ENCODE measurements at places on chromosomes 6 and 20.

- peak; percentile 77 for DNase-seq
Measured at GRCh38 chr6:113825781-113826180, 31.4 kb upstream of the MARCKS start.

DNA sequence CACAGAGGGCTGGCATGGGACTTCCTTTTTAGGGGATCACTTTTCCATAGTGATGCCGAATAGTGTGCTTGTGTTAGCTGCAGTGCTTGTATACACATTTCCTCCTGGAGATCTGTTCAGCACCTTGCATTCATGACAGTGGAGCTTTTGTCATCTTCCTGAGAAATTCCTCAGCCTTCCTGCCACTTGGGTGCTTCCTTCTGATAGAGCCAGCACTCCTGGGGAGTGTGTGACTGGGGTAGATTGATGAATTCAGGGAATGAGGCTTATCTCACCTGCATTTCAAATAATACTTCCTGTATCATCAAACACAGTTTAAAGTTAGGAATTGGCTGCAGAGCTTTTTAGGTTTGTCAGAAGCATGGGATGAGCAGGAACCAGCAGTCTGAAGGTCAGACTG is 48.8 kb upstream of the SCGN start:
- DNase-seq = no peak

GRCh38 chr6:89024456-89024855 is 56.1 kb upstream of the PNRC1 start:
- DNase-seq = no peak

DNA sequence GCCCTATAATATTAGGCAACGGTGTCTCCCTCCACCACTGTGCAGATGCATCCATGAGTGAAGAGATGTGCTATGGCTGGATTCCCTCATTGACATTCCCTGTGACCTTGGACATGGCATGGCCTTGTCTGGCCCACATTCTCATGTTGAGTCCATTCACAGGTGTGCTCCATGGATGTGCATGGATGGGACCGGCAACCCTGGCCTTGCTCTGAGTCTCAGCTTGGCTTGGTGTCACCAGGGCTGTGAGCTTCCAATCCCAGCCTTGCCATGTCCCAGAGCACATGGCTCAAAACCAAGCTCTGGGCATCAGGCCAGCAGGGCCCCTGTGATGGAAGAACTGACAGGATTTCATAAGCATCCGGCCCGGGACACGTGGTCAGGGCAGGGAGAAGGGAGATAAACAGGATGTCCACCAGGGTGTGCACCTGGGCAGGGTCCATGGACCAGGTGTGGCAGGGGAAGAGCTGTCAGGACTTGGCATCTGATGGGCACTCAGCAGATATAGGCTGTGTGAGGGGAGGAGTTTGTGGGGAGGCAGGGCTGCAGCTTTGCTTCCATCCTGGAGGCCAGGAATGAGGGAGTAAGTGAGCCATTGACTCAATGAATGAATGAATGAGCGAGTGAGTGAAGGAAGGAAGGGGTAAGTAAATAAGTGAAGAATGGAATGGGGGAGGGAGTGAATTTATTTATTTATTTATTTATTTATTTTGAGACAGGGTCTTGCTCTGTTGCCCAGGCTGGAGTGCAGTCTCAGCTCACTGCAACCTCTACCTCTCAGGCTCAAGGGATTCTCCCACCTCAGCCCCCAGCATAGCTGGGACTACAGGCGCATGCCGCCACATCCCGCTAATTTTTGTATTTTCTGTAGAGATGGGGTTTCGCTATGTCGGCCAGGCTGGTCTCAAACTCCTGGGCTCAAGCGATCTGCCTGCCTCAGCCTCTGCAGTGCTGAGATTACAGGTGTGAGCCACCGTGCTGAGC is 15.7 kb downstream of the NRSN2 start:
- DNase-seq = peak; percentile 86

DNA sequence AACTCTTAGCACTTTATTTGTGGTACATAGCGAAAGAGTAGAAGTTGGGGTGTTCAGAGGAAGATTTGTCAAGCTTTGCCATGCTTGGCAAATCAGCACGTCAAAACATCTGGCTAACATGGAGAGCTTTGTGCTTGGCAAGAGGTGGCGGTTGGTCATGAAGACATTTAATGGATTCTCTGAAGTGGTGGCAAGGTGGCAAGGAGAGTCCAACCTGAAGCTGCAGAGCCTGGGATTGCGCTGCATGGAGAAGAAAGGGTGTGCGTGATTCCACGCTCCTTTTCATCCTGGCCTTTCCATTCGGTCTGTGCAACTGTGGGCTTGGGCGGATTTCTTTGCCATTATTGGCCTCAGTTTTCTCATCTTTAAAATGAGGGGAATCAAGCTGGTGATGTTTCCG is 3.1 kb downstream of the PYGB start:
- no peak for DNase-seq

GRCh38 chr6:135465307-135465706 is 32.2 kb downstream of the AHI1 start:
- DNase-seq = no peak

GRCh38 chr20:47097691-47098622 is 203.3 kb downstream of the EYA2 start:
- DNase-seq = no peak

GRCh38 chr20:62741701-62742491 is 33.3 kb downstream of the NTSR1 start:
- DNase-seq = no peak

DNA sequence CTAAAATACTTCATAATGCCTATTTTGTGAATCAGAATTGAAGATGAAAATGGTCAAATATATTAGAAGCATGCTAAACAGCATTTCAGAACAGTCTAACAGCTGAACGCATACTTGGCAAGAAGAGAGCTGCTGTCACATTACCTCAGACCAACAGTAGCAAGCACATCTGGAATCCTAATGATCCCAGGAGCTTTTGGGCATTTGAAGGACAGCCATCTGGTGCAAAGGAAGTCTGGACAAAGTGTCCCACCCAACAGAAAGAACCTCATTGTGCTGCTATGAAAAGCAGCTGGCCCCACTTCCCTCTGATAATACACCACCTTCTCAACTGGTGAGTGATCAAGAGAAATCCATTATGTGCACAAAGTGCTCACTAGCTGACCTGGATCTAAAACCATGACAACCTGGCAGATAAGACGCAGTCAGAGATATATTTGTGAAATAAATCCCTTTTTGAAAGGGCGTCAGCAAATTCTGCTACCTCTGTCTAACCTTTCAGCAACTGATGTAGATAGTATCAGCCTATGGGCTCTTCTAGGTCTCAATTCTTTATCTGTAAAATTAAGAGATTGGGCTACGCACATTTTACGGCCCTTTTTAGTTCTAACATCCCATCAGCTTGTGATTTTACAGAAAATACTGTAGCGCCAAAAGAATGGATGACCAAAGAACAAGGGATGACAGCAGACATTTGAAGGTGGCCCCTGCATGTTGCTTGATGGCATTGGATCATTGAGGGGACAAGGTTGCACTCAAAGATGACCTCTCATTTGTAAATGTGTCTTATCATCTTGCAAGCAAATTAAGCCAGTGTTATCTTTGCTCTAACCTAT is 78.7 kb downstream of the SGK1 start:
- no peak for DNase-seq

DNA sequence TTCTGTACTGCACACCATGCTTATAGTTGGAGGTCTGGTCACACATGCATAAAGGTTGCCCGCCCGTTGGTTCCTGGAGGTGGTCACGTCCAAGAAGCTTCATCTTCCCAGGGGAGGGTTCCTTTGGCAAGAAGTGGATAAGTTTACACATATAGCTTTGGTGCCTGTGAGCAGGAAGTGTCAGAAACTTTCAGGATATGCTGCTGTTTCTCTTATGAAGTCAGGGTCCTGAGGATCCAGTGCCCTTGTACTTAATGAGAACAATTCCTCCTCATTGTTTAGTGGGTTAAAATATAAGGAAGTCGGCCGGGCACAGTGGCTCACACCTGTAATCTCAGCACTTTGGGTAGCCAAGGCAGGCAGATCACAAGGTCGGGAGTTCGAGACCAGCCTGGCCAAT is 115.5 kb upstream of the DUSP22 start:
- no peak for DNase-seq

GRCh38 chr6:19554356-19555225 is 282.6 kb upstream of the ID4 start:
- DNase-seq = no peak

GRCh38 chr20:5180933-5181332 is 54.1 kb downstream of the CDS2 start:
- DNase-seq = no peak

GRCh38 chr20:23551786-23552185 is 16.5 kb downstream of the CST9L start:
- no peak for DNase-seq

- peak; percentile 59 for DNase-seq
Measured at GRCh38 chr6:80133020-80133419, 26.5 kb downstream of the BCKDHB start.

GRCh38 chr6:35174088-35174434 is 32.9 kb upstream of the TCP11 start:
- DNase-seq = no peak

- no peak for DNase-seq
Measured at GRCh38 chr6:97123112-97123511, 159.9 kb downstream of the MMS22L start.

- no peak for DNase-seq
Measured at GRCh38 chr6:90294008-90294511, 2.6 kb downstream of the BACH2 start.

- no peak for DNase-seq
Measured at GRCh38 chr6:22727710-22728109, 158.3 kb downstream of the HDGFL1 start.

DNA sequence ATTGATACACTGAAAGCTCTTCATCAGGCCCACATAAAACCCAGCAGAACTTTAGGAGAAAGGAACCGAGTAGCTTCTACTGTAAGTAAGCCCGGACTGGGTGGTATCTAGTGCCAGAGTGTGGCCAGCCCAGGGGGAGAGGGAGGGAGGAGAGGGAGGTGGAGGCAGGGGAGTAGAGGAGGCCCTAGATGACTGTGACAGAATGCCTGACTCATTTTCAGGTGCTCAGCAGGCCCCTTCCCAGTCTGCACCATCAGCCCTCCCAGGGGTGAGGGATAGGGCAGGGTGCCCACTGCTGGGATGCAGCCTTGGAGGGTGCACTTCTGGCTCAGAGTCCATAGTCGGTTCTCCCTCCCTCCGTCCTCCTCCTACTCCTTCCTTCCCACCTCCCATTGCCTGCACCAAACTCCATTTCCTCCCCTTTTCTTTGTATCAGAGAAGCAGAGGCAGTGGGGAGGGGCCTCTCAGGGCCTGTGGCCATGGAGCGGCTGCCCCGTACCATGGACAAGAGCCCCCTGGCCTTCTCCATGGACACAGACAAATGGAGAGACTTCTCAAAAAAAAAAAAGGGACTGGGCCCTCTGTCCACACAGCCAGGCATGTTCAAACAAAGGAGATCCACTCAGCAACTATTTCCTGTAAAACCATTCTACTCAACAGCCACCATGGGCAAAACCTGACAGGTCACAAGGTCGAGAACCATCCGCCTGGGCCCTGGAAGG is 184.9 kb upstream of the SNX9 start:
- DNase-seq = no peak

DNA sequence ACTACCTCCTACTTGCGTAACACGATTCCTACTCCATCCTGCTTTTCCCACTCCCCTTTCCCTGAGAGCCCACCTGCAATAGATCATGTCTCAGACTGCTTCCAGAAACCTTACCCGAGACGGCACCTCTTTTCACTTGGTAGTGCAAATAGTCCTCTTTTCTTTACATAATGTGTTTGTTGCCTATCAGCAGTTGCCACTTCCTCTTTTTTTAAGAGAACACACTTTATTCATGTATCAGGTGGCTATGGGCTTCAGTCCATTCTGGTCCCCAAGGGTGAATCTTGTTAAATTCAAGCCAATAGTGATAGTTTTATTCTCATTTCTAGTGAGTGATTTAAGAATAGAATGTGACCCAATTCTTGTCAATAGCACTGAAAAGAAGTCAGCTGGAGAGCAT is 57.7 kb upstream of the FERMT1 start:
- DNase-seq = no peak

DNA sequence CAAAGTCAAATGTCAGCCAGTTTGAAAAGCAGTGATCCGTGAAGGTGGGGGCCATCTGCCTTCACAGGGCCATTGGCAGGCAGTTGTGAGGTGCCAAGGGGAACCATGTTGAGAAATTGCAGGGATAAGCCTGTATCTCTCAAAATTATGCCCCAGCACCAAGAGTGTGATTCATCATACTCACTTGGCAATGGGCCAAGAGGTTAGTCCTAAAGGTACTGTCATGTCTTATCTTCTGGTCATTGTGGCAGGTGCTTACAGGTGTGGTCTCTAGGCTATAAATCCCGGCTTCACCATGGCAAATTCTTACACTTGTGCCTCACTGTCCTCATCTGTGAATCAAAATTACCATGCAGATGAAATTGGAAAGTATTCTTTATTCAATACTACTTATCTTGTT is 150.7 kb upstream of the LAMP5 start:
- DNase-seq = no peak

DNA sequence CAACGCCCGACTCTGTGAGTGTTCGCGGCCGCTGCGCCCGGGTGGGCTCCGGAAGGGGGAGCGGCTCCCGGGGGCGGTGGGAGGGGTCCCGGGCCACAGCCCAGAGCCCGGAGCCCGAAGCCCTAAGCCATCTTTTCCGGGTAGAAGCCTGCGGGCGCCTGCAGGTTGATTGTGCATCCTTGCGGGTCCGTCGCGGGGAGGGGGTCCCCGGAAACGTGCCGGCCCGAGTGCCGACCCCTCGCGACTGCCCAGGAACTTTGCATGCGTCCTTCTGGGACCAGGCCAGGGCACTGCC is 413 bp downstream of the PTPRA start:
- DNase-seq = no peak

DNA sequence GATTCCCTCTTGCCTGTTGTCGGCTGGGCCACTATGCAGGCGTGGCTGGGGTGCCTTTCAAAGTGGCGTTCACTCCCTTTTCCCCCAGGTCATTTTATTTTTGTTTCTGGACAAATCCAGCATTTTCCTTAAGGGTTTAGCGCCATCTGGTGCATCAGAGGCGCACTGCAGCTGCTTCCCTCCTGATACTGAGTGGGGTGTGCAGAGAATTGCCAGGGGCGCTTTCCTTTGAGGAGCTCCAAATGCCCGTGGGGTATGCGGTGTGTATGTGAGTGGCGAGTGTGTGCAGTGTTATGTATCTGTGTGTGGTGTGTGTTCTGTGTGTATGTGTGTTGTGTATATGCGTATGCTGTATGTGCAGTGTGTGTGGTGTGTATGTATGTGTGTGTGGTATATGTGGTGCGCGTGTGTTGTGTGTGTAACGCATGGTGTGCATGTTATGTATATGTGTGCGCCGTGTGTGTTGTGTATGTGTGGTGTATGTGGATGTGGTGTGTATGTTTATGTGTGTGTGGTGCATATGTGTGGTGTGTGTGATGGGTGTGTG is 100.1 kb upstream of the AGPAT4 start:
- no peak for DNase-seq

DNA sequence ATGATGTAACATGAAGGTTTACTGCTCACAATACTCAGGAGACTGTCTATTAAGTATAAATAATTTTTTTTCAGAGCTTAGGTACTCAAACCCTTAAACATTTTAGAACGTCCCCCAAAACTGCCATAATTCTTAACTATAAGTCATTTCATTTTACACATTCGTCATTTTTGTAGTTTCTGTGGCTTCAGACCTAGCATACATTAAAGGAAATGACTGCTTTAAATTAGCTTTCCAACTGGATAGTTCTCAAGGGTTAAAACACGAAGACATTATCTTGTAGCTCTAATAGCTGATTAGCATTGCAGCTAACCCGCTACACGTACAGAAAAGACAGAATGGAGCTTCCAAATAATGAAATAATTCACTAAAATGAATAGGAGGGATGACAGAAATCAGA is 24.9 kb upstream of the PLN start:
- DNase-seq = no peak

Measured in retinal pigment epithelial cell (primary cell).